SK-N-MC (cell line): ENCODE measurements at places on chromosomes 11 and 22.

DNA sequence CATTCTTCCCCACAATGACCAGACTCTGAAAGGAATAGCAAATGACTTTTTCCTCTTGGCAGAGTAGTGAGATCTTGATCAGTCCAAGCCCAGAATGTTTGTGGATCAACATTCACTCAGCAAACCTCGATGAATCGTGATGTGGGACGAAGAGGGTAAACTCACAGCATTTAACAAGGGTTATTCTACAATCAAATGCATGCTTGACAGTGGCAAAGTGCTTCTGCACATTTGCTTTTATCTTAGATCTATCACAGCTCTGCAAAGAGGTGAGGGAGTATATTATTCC is 31.8 kb downstream of the TMPRSS5 start:
- no peak for DNase-seq

DNA sequence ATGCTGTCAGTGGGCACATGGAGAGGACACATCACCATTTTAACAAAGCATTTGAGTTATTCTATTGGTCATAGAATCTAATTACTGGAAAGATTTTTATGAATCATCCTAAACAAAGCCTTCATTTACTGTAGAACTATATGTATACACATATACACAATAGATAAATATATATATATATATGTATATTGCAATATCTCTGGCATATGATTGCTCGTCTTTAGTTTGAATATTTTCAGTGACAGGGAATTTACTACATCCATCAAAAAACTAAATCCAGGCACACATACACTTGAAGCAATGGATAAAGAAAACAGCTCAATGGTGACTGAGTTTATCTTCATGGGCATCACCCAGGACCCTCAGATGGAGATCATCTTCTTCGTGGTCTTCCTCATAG is at the start of gene OR5AR1:
TSS of gene OR5AR1 (plus strand) at position 301 of the 400 bp plus-strand sequence. CDS start at position 301, 0 bp downstream.
- no peak for DNase-seq

DNA sequence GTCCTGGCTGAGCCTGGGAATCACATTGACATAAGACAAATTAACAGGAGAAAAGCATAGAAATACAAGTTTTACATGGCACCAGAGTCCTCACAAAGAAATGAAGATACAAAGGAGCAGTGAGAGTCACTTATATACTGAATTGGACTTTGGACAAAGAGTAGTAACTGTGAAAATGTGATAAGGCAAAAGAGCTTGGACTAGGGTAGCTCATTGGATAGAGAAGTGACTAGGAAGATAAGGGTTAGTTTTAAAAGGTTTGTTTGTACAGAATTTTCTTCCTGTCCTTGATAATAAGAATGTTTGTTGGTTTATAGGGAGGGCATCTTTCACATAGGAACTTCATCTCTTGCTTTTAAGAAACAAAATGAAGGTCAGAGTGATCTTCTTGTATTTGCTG is 17.9 kb upstream of the NUCB2 start:
- DNase-seq = no peak

DNA sequence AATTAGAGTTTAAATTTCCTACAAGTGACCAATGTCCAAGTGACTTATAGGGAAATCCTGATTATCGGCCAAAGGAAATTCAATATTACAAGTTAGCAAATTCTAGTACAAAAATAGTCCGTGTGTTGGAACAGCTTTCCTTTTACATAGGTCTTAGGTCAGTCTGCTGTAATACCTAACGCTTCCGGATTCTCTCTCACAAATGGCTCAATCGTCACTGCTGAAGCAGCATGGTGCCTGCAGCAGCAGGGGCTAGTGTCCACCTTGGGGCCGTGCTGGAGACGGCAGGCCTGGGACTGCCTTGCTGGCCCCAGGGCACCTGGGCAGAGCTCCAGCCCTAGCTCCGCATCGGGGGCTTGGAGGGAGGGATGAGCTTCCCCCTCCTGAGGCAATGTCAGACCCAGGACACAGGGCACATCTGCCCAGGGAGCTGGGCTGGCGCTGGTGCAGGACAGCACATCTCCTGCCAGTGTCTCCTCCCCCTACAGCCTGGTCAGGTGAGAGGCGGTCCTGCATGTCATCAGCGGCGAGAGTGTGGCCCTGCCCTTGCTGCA is 39.4 kb upstream of the CLTCL1 start:
- no peak for DNase-seq

- no peak for DNase-seq
Observed at GRCh38 chr11:77411137-77411707, 62.7 kb downstream of the PAK1 start.

DNA sequence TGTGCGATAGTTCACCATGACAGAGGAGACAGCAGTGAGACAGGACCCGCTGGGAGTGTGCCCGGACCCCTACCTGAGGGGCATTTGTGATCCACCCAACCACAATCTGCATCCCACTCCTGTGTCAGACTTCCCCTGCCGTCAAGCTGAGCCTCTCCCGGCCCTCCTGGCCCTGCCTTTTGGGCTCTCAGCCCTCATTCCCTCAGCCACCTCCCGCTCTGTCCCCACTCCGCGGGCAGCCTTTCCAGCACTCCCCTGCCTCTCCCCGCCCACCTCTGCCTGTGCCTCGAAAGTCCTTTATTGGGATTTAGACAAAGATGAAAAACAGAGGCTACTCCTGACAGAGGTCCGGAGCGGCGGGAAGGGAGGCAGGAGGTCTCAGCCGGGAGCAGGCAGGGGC is 4.2 kb downstream of the NFAM1 start:
- DNase-seq = no peak

GRCh38 chr11:64428693-64429092 is 69.7 kb downstream of the RPS6KA4 start:
- DNase-seq = no peak

DNA sequence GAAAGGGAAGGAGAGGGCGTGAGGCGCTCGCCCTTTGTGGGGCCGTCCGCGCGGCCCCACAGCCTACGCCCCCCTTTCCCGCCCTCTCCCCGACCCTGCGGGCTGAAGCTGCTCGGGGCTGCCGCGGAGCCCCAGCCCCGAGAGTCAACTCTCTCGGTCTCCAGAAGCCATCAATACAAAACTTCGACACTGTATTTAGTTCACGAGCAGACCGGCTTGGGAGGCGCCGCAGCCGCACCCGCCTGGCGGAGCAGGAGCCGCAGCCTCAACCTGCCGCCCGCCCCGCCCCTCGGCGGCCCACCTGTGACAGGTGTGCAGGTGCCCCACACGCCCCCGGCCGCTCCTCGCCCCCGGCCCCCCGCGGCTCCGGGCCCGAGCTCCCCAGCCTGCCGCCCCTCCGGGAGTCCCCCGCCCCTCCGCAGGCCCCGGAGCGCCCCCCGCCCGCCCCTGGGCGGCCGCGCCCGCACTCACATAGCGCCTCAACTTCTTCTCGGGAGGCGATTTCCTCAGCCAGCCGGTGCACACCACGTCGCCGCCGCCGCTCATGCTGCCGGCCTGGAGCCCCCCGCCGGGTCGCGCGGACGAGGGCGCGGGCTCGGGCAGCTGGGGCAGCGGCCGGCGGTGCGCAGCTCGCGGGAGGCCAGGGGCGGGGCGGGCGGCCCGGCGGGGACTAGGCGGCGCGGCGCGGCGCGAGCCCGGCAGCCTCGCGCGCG is at the start of gene GAB2:
TSS of gene GAB2 (minus strand) at position 646 of the 713 bp plus-strand sequence. CDS start at position 546, 100 bp downstream.
- DNase-seq = no peak

DNA sequence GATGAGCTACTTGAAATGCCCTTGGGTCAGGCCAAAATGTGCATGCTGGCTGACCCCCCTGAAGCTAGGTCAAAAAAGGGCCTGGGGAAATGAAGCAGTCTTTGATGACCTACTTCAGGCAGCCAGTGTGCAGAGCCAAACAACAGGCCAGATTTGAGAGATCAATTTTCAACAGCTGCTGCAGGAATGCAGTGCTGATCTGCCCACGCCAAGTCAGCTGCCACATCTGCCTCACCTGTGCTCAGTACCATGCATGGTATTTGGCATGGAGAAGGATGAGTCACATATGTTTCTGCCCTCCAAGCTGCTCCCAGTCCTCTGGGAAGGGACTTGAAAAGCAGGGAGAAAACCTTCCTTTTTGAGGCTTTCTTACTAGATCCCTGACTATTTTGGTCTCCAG is 35.8 kb downstream of the MTNR1B start:
- no peak for DNase-seq

- no peak for DNase-seq
Observed at GRCh38 chr11:77201991-77202841, 74.2 kb downstream of the MYO7A start.

- DNase-seq = no peak
Observed at GRCh38 chr22:45528046-45528445, 25.4 kb downstream of the FBLN1 start.

GRCh38 chr11:66715346-66716085 is 13.5 kb downstream of the SPTBN2 start:
- DNase-seq = no peak

DNA sequence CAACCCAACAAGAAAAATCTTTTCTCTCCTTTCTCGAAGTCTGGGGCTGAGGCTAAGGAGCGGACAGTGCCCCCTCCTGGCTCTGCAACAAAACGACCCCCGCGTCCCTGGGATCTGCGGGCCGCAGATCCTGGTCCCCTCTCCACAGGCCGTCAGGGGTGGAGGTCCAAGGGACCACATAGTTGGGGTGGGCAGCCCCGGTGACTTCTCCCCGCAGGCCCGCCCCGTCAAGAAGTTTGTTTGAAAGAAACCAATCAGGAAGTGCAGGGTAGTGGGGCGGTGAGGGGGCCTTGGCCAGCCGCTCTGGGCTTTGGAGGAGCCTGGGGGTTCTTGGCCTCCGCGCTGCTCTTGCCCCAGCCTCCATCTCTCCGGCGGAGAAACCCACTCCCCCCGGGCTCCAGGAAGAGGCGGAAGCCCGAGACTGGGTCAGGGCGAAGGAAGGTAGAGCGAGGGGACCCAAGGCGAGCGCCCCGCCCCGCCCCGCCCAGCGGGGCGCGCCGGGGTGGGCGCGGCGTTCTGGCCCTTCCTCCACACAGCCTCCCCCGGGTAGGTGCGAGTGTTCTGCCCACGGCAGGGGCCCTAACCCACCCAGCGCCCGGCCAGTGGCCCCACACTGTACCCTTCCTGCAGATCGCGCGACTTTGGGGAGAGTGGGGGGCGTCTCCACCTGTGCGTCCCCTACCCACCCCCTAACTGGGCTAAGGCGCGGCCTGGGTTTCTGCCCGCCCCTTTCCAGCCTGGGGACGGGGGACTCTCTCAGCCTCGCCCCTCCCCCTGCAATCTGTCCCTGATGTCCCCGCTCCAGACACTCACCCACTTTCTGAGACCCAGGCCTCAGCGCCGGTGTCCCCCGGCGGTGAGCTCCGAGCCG is 1.3 kb downstream of the TP53I11 start:
- no peak for DNase-seq

GRCh38 chr11:123671534-123671933 is 17.1 kb upstream of the SCN3B start:
- DNase-seq = no peak

DNA sequence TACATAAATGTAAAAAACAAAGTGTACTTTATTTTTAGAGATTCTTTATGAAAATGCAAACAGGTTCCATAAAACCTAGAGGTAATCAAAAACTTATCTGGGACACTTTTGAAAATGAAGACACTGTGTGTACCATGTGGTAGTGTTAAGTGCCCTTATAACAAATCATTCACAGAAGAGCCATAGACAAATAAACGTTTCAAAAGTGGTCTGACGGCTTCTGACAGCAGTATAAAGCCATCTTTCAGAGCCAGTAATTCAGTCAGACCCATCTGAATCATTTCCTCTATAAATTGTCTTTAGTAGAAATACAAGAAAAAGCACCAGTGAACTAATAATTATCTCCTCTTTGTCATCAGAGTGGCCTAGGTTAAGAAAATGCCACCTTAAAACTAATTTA is 100.0 kb downstream of the PAX6 start:
- DNase-seq = no peak

DNA sequence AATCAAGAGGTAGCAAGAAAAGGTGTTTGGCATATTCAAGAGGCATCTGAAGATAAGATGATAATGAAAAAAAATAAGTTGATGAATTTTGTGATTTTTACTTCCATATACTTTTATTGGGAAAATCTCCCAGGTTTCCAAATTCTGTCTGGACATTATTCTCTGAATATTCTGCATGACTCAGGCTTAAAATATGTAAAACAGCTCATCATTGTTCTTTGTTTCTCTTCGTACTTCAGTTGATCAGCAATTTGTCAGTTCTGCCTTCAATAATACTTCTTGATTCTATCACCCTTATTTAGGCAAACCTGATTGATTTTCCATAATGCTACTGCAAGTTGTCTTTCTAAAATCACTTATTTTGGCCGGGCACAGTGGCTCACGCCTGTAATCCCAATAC is 30.2 kb downstream of the GTF2H1 start:
- DNase-seq = no peak

- no peak for DNase-seq
Observed at GRCh38 chr11:110524238-110524637, 94.5 kb downstream of the FDX1 start.

DNA sequence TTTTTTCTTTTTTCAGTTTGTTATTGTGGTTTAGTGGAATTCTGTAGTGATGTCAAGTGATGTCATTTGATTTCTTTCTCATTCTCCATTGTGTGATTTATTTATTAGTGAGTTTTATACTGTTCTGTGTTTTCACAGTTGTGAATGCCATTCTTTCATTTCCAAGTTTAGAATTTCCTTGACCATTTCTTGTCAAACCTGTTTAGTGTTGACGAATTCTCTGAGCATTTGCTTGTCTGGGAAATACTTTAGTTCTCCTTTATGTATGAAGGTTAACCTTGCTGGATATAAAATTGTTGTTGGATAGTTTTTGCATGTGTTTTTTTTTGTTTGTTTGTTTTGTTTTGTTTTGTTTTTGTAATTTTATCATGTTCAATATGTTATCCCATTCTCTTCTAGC is 633.6 kb upstream of the FAT3 start:
- DNase-seq = no peak

DNA sequence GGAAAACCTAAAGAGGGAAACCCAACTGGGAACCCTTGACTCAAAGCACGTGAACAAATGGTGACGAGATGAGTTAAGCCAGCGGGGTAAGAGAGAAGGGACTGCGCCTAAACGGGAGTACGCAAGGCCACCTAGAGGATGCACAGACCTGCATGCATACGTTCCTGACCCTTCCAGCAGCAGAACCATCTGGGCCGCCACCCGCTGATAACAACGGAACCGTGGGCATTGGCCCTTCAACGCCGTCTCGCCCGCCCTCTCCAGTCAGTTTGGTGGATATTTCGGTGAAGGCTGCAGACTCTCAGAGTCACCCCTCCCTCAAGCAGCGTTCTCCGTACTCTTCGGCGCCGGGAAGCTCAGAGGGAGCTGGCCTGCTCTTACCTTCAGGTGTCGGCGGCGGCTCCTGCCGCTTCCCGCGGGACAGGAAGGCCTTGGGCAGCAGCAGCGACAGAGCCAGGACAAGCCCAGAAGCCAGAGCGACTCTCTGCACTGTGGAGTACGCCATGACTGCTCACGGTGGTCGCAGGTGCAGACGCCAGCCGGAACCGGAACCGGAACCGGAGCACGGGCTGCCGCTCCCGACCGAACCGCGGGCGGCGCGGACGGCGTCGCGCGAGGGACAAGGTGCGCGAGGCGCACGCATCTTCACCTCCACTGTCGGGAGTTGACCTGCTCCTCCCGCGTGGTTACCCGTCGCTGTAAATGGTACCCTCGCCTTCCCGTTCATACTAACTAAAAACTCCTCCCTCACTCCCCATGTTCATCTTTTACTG is at the start of gene RIC3:
TSS of gene RIC3 (minus strand) at position 541 of the 773 bp plus-strand sequence. CDS start at position 505, 36 bp downstream.
- DNase-seq = no peak
